ENCODE measurements at places on chromosomes 3 and 15. TPM values are rescaled to one million over a fixed set of nuclear protein-coding genes. Genes with fewer than 3 reads are reported as not detected.

- DNase-seq = no peak
These were observed 199.2 kb downstream of the GHSR start for GRCh38 chr3:172249039-172249438.

GRCh38 chr15:45555934-45556608, 31.1 kb upstream of the BLOC1S6 start:
- DNase-seq = no peak

DNA sequence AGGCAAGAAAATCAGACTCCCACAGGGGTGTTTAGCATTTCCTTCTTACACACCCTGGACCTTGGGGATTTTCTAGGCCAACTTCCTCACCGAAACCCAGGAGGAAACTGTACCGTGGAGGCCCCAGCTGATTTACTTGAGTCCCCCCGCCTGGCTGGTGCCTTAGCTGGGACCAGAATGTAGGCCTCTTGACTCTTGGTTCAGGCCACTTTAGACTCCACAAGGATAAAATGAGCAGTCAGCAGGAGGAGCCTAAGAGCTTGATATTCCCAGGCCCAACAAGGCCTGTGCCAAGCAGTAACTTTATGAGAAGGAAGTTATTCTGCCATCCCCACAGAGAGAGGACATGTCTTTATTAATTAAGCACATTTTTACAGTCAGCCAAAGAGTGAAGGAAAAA, 4.6 kb upstream of the APBA2 start:
- DNase-seq = no peak

DNA sequence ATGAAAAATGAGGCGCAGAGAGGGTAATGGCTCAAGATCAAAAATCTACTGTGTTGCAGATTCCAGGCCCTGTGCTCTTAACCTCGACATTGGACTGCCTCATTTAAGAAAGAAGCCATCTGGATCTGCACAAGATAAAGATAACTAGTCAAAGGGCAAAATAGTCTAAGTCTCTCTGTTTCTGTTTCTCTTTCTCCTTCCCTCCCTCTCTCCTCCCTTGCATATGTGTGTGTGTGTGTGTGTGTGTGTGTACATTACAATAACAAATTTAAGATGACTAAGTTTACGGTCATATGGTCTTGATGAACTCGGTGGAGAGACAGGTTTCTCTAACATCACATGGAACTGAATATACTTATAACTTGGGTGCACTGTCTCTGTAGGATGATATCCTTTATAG, 69.2 kb downstream of the MEIS2 start:
- DNase-seq = no peak

DNA sequence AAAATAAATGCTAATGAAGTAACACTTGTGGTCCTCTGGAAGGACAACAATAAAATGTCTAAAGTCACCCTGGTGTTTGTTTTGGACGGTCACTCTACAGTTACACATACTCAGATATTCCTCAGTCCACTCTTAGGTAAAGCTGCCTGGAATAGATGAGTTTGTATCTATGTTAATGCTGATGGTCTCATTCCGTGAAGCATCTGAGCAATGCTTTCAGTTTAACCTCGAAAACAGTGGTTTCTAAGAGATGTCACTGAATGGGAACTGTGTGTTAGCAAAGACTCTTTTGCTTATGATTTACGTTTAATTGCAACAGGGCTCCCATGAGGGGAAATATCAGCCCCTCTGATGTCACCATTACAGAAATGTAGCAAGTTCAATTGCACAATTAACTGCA, 49.1 kb downstream of the FBN1 start:
- no peak for DNase-seq

GRCh38 chr3:187935623-187936156, 190.4 kb upstream of the BCL6 start:
- no peak for DNase-seq

DNA sequence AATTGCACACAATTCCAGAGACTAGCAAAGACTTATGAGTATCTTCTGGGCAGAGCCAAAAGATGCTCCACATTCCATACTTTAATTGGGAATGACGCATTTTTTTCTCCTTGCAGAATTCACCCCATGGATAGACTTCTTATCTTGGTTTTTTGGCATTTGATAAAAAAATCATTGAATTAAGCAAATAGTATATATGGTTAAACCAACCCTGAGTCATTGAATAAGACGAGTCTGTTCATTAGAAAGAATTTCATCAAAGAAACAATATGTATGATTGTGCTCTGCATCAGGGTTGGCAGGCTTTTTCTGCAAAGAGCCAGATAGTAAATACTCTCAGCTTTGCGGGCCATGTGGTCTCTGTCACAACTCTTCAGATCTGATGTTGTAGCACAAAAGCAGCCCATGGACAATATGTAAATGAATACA, 9.2 kb upstream of the PDZRN3 start:
- DNase-seq = no peak

GRCh38 chr15:25068696-25069095, 113.9 kb downstream of the SNRPN start:
- no peak for DNase-seq

GRCh38 chr3:15367059-15367458, 34.7 kb upstream of the SH3BP5 start:
- no peak for DNase-seq

GRCh38 chr15:34889476-34889875, 80.1 kb downstream of the AQR start:
- no peak for DNase-seq

ST8SIA2 gene
- total RNA-seq = not detected

NANOGP8 gene
- not detected for total RNA-seq
